ENCODE measurements at places on chromosomes 2 and 18.

GRCh38 chr2:25426326-25426725 is 84.6 kb upstream of the DNMT3A start:
- DNase-seq, result no peak

GRCh38 chr2:132873738-132874137 is 203.7 kb upstream of the LYPD1 start:
- no peak for DNase-seq

DNA sequence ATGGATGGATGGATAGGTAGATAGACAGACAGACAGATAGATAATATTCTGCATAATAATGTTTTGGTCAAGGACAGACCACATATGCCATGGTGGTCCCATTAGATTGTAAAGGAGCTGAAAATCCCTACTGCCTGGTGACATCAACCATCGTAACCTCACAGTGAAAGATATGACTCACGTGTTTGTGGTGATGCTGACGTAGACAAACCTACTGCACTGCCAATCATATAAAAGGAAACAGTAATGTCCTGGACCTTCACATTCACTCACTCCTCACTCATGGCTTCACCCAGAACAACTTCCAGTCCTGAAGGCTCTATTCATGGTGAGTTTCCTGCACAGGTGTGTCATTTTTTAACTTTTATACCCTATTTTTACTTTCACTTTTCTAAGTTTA is 202.9 kb upstream of the TPO start:
- no peak for DNase-seq

GRCh38 chr2:218877331-218877730 is 3.3 kb upstream of the WNT10A start:
- no peak for DNase-seq

DNA sequence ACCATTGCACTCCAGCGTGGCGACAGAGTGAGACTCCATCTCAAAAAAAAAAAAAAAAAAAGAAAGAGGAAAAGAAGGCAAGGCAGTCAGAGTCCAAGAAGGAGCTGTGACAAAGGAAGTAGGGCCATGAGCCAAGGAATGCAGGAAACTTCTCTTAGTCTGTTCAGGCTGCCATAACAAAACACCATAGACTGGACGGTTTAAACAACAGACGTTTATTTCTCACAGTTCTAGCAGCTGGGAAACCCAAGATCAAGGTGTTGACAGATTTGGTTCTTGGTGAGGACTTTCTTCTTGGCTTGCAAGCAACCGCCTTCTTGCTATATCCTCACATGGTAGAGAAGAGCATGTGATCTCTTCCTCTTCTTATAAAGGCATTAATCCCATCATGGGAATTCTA is 13.1 kb upstream of the SUMO1 start:
- no peak for DNase-seq

All from 8988T (cell line).